ENCODE measurements at places on chromosomes 5 and 9.
A peak's percentile ranks its signal among the peaks of the same experiment; 100 is the strongest.

DNA sequence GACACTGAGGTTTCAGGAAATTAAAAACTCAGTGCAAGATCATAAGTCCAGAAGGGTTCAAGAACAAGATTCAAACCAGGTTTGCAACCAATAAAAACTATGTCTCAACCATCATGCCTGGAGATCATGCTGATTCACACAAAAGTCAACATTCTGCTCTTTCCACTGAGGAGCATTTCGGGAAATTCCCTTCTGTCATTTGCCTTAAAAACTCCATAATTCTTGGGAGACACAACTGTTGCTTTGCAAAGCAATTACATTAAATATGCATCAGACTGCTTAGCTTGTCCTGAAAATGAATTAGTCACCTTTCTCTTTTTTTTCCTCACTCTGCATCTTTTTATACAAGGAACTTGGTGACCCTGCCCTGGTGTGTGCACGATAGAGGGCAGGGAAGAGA lies 275.9 kb upstream of the ZNF462 start:
- no peak for DNase-seq

DNA sequence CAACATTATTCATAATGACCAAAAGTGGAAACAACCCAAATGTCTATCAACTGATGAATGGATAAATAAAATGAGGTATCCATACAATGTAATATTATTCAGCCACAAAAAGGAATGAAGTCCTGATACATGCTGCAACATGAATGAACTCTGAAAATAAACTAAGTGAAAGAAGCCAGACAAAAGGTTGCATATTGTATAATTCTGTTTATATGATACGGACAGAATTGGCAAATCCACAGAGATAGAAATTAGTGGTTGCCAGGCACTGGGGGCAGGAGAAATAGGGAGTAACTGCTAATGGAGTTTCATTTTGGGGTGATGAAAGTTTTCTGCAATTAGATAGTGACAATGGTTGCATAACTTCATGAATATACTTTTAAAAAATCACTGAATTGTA lies 47.0 kb downstream of the KIF24 start:
- DNase-seq = no peak

GRCh38 chr5:95809414-95809960 lies 13.0 kb downstream of the GLRX start:
- no peak for DNase-seq

DNA sequence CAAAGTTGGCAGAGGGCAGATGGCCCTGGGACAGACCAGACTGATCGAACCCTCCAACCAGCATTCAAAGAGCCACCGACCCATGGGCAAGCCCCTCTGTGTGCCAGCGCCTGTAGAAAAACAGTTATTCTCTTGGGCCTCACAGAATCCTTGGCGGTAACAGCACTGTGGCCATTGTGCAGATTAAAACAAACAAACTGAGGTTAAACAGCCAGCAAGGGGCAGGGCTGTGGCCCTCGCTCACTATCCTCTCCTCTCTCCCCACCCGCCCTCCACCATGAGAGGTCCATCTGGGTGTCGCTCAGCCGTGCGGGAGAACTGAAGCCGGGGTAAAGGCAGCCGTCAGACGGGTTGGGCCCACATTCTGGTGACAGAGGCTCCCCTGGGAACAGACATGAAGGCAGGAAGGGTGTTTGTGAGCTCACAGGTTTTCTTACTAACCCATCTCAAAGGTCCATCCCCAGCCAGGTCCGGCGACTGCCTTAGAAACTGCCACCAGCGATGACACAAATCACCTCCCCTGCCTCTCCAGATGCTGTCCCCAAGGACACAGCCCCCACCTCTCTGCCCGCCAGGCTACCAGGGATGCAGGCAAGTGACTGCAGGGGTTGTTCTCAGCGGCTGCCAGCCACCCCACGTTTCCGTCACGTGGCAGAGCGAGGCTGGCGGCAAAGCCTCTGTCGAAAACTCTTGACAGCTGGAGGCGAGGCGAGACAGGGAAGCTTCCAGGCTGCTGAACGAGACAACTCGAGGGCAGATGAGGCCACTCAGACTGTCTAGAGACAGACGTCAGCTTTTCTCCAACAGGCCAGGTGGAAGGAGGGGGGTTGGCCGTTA lies 75.8 kb upstream of the SARDH start:
- no peak for DNase-seq

- no peak for DNase-seq
Observed at GRCh38 chr5:171442287-171443042, 23.0 kb downstream of the FGF18 start.

DNA sequence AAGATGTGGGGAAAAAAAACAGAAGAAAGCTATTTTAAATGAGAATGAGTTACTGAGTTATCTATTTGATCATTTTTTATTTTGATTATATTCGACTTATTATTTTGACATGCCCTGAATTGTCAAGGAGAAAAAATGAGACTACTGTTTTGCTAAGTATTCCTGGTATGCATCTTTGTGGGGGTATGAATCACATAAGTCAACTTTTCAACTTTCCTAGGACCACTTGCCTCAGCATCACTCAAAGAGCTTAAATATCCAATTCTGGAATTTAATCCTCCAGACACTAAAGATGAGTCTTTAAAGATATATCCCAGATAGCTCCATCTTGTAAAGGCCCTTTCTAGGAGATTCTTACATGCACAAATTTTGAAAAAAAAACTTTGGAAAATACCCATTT lies 17.4 kb upstream of the SPDL1 start:
- DNase-seq = no peak

- DNase-seq = no peak
Observed at GRCh38 chr5:123937230-123937629, 425.3 kb downstream of the CSNK1G3 start.

DNA sequence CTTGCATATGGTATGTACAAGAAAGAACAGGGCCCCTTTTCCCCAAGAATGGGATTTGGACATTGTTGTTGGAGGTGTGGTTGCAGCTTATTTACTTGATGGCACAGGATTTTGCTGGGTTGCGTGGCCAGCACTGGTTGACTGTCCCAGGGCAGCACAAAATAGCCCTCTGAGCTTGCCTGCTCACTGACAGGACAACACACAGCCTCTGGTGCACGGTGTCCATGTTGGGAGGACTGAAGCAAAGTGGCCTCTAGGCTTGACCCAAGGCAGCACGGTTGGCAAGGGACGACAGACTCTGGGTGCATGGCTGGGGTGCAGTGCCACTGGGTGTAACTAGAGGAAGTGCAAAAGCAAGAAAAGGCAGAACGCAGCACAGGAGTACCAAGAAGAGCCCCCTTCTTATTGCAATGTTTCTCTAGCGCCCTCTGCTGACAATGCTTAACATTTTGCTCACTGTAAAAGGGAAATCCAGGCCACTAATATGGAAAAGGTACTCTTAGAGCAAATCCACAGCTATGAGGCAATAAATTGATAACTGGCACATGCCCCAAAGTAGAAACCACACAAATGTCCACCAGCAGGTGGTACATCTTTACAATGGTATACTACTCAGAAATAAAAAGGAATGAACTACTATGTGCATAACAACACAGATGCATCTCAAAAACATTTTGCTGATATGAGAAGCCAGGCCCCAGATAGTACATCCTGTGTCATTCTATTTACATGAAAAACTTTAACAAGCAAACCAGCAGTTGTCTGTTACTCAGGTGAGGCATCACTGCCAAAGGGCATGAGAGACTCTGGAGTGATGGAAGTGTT lies 47.4 kb upstream of the BARX1 start:
- no peak for DNase-seq

GRCh38 chr9:113254991-113255390 lies 20.4 kb downstream of the CDC26 start:
- no peak for DNase-seq

GRCh38 chr9:79877943-79878602 lies 306.3 kb downstream of the TLE4 start:
- DNase-seq = no peak

- DNase-seq = no peak
Observed at GRCh38 chr9:79581388-79581787, 9.6 kb downstream of the TLE4 start.

GRCh38 chr9:3045153-3045552 lies 201.3 kb upstream of the PUM3 start:
- no peak for DNase-seq

GRCh38 chr5:94385767-94386166 lies 232.6 kb downstream of the KIAA0825 start:
- no peak for DNase-seq

DNA sequence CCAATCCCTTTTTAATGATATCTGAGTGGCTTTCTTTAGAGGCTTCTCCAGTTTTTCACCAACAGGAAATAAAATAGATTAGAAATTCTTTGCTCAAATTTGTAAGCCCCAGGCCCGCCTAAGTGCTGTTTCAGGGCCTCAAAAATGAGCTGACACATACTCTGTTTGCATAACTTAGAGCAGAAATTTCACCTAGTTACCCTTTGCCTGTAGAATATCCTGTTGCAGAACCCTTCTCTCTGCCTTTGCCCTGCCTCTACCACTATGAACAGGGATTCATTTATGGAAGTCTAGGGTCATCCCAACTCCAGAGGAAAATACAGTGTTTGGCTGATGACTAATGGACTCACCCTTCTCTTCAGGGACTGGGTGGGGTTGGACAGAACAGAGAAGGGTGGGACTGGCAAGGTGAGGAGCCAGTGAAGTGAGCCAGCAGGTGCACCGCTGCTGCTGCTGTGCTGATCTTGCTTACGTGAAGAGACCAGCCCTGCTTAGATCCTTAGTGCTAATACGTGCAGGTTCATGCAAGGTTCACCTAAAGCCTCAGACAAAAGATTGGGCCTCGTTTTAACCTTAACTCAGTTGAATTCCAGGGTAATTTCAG lies 22.8 kb downstream of the OSTF1 start:
- DNase-seq = no peak

GRCh38 chr5:100792781-100793180 lies 110.3 kb downstream of the ST8SIA4 start:
- no peak for DNase-seq

DNA sequence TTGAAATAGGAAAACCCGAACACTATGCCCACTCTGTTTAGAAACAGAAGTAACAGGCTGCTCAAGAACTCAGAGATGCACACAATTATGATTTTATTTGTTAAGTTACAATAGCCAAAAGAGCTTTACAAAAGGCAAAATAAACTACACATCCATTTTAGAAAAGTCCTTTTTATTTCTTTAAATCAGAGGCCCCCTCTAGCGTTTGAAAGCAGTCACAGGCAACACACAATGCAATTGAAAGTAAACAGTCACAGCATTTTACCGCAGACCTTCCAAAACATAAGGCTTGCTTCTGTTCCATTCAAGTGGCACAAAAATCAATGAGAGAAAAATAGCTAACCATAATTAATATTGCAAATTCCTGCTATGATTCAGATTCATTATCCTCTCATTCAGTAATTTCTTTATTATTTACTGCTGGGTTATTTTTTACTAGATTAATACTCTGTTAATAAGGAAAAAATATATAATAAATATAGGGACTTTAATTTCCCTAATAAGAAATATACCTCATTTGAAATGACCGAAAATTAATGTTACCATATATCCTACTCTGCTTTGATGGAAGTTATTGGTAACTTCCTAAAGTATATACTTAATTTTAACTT lies 78.3 kb downstream of the CEP120 start:
- no peak for DNase-seq

DNA sequence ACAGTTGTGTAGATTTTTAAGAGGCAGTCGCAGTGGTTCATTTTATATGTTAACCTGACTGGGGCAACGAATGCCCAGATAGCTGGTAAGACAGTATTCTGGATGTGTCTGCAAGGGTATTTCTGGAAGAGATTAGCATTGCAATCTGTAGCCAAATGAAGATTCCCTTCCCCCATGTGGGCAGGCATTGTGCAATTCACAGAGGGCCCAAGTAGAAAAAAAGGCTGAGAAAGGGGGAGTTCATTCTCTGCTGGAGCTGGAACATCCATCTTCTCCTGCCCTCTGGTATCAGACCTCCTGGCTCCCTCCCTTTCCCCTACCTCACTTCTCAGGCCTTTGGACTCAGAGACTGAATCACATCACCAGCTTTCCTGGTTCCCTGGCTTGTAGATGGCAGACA lies 70.6 kb downstream of the TENT4A start:
- DNase-seq = no peak

DNA sequence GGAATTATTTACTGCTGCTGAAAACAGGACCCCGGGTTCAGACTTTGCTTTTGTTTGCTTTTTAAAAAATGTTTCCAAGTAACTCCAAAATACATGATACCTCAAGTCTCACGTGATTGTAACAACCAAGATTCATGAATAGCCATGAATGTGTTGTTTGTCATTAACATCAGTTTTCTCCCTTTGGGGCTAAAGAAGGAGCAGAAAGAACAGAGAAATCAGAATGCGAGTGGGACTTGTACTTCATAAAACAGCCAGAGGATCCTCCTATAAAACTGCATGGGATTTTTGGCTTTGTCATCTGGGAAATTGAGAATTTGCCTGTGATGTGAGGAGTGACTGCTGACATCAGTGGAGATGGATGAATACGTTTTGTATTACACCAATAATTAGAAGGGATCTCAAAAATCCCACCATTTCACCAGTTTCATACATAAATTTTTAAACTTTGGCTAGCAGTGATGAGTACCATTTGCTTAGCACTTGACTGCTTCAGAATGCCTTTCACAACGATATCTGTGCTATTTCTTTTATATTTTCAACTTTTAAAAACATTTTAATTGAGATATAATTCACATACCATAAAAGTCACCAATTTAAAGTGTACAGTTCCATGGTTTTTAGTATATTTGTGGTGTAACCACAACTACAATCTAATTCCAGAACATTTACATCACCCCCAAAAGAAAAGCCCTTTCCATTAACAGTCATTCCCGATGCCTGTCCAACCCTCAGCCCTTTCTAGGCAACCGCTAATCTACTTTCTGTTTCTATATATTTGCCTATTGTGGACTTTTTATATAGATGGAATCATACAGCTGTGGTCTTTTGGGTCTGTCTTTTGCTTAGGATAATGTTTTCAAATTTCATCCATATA lies 126.9 kb upstream of the ANKRD55 start:
- no peak for DNase-seq

- no peak for DNase-seq
Observed at GRCh38 chr5:42886635-42887034, 74.9 kb upstream of the SELENOP start.

GRCh38 chr5:172133359-172134029 lies 54.5 kb downstream of the STK10 start:
- peak; percentile 33 for DNase-seq

GRCh38 chr5:108561416-108562204 lies 179.7 kb upstream of the FBXL17 start:
- no peak for DNase-seq

DNA sequence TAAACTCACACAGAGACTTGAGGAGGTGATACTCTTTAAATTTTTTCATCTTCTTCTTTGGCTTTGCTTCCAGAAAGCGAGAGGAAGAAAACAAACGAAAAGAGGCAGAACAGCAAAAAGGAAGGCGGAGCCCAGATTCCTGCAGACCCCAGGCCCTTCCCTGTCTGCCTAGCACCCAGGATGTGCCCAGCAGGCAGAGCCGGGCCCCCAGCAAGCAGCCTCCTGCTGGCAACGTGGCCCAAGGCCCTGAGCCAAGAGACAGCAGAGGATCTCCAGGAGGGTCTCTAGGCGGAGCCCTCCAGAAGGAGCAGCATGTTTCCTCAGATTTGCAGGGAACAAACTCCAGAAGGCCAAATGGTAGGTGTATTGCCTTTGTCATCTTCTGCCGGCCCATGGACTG lies 68.5 kb downstream of the TEX10 start:
- no peak for DNase-seq

- DNase-seq = no peak
Observed at GRCh38 chr5:142486581-142486980, 161.8 kb upstream of the SPRY4 start.

Measured in stimulated activated CD8-positive, alpha-beta memory T cell treated with anti-CD3 and anti-CD28 coated beads, Interleukin-12 subunit alpha, Interleukin-12 subunit beta, amount 100 ng/mL, for 4 hours (primary cell).